NCI-H1417 treated with DMSO at 0.1 percent for 48 hours (cell line): ENCODE measurements at places on chromosomes 6 and 20.

- DNase-seq = no peak
These were observed 81.2 kb downstream of the EZR start for GRCh38 chr6:158737710-158738615.

DNA sequence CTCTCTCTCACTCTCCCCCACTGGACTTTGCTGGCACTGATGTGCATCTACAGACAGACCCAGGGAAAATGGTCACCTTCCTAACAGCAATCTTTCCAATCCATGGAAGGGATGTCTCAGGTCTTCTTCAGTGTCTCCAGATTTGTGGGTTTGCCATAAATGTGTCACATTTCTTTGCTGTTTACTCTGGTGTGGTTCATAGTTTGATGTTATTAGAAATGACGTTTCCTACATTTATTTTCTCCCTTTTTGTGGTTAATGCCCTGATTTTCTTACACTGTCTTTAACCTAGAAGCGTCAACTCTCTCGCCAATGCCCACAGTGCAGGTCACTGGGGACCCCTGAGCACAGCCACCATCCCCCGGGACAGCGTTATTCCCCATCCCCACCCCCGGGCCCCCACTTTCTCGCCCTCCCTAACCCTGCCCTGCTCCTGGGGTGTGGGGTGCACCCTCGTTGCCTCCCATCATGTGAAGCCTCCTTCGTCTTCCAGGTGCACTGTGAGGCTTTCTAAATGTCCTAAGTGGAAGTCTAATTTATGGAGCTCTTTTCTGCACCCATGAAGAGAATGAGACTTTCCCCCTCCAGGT, 86.5 kb downstream of the YTHDF1 start:
- no peak for DNase-seq

GRCh38 chr6:36489426-36489825, 46.6 kb downstream of the KCTD20 start:
- no peak for DNase-seq

- no peak for DNase-seq
These were observed 20.0 kb upstream of the SPO11 start for GRCh38 chr20:57309544-57310115.

DNA sequence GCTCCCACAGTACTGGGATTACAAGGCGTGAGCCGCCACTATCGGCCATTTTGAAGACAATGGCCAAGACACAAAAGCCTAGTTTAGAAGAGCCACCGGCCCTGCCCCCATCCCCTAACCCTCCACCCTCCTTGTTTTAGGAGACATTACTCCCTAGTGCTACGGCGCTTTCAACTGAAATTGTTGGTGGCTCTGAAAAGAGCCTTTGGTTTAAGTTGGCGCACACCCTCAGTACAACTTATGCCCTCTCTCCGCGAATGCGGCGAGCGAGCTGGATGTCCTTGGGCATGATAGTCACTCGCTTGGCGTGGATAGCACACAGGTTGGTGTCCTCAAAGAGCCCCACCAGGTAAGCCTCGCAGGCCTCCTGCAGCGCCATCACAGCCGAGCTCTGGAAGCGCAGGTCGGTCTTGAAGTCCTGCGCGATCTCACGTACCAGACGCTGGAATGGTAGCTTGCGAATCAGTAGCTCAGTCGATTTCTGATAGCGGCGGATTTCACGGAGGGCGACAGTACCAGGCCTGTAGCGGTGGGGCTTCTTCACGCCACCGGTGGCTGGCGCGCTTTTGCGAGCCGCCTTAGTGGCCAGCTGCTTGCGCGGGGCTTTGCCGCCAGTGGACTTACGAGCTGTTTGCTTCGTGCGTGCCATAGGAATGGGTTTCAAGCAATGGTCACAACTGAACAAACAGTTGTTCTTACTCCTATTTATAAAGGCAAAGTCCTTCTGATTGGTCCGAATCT, 114.9 kb upstream of the BTN3A2 start:
- peak; percentile 82 for DNase-seq

DNA sequence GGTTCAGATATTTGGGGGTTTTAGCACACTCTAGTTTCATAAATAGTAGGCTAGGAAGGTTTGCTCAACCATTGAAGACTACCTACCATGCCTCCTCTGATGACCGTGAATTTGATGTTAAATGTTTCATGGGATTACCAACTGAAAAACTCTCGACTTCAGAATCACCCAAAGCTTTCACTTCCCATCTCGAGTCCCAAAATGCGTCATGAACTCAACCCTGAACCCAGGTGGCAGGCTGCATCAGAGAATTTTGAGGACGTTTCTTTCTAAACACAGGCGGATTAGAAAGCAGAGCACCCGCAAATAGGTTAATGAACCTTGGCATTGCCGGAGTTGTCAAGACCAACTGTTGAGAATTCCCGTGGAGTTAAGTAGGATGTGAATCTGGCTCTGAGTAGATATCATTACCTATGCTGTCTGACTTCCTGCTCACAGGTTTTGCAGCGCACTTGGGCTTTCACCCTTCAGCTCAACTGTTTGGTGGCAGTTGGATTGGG, 98.4 kb upstream of the ADTRP start:
- DNase-seq = no peak

GRCh38 chr6:42745083-42745639, 742 bp downstream of the TBCC start:
- no peak for DNase-seq

DNA sequence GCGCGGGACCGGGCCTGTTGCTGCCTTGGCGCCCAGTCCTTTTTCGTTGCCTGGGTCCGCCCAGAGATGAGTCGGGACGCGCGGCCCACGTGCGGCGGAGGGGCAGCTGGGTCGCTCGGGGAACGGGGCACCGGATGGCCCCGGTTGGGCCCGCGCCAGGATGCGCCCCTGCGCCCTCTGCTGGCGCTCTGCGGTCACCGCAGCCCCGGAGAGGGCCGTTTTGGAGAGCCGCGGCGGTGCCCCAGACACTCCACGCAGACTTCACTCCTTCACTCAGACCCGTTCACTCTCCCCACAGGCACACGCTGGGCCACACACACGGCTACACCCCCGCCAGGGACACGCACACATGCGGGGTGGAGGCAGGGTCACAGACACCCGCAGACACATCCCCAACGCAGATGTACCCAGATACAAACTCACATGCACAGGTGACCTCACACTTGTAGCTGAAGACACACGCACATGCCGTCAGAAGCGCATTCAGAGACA, 38.8 kb downstream of the SRC start:
- DNase-seq = no peak
